ENCODE measurements at places on chromosomes 3 and 15.

DNA sequence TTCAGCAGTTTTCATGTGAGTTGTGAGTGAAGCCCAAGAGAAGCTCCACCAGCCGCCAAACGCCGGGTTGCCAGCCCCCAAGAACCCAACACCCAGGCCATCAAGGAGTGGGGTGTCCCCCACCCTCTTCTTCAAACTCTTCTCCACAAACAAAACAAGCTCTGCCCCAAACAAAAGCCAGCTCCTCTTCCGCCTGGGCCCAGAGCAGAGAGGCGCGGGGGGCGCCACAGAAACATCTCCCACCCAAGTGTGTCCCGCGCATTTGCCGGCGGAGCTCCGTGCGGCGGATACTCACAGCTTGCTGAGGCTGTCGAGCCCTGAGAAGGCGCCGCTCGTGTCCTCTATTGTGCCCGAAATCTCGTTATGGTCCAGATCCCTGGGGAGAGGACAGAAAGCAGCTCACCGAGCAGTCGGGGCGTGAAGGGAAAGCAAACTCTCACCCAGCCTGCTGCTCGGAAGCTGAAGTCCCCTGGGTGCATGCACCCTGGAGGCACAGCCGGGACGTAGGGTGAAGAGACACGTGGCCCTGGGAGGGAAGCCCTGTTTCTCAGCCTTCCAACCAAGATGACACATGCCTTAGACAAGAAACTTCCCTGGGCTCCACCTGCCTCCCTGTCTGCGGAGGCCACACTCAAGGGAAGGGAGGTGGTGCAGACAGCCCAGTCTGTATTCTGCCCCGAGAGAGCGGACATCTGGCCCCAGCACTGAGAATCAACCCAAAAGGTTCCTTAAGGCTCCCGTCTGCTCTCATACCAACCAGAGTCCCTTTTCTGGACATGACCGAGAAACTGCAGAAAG is 95.7 kb downstream of the LRIG1 start:
- no peak for DNase-seq

- no peak for DNase-seq
These were observed 39.0 kb downstream of the GABPB1 start for GRCh38 chr15:50315814-50316630.

DNA sequence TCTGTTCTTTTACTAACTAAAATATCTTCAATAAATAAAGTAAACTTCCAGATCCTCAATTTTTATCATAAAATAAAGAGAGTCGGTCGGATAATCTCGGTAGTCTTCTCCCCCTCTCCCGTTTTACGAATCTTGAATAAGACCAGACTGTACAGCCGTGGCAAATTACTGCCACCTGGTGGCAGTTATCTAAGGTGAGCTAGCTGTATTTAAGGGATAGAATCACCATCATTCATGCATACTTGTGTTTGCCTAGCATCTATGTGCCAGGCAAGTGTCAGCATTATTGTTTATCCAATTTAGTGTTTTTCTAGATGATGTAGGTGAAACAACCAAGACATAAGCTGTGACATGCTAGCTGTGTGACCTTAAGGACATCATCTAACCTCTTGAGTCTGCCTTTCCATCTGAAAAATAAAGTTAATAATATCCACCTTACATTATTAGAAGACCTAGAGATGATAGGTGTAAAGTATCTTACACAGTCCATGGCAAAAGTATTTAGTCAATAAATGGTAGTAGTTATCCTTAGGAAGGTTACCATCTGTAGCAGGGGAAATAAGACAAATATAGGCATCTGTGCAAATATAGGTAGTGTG is 21.3 kb downstream of the DUT start:
- no peak for DNase-seq

DNA sequence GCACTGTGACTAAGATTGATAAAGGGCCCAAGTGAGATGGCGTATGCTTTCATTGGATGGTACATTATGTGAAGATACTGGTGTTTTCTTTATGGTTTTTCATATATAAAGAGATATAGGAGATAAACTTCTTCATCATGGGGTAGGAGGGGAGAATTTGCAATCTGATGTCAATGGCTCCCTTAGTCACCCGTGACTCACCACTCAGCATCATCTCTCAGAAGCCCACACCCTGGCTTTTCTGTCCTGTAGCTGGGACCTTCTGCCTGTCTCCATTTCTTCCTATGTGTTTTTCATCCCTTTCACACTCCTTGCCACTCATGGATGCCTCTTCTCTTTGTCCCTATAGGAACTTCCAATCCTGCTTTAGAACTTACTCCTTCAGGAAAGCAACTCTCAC is 114.3 kb upstream of the SEMA6D start:
- no peak for DNase-seq

GRCh38 chr15:68565726-68566125 is 13.1 kb upstream of the CORO2B start:
- no peak for DNase-seq

GRCh38 chr3:24709956-24710355 is 215.3 kb upstream of the THRB start:
- DNase-seq: no peak

DNA sequence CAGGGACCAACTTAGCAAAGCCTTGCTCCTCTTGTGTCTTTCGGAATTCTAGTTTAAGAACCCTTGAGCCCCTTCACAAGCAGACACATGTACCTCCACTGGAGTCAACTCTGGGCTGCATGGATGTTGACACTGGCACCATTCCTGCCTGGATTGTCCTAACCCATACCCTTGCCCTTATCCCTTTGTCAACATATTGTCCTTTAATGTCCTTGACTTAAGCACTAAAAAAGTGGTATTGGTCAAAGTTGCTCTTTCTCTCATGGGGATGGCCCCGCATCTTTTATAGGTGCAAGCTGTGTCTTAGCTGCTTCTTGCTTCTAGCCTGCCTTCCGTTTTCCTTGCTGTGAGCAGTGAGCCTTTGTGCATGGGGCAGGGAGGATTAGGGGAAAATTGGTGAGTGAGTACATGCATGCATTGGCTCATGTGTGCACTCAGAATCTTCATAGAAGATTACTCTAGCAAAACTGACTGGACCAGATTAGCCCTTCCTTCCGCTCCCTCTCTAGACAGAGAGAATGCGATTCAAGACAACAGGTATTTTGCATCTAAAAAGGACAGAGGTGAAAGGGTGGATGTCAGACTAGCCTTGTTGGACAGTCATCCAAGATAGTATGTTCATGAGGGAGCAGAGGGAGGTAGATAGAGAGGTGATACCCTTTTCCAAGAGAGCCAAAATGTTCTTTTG is 42.4 kb downstream of the TGFBR2 start:
- no peak for DNase-seq

GRCh38 chr3:176755552-176755951 is 441.7 kb downstream of the TBL1XR1 start:
- DNase-seq: no peak

GRCh38 chr15:90343302-90343790 is 8.7 kb upstream of the ZNF774 start:
- DNase-seq: no peak

GRCh38 chr3:71064291-71064955 is 519.1 kb downstream of the FOXP1 start:
- DNase-seq: peak; percentile 53

DNA sequence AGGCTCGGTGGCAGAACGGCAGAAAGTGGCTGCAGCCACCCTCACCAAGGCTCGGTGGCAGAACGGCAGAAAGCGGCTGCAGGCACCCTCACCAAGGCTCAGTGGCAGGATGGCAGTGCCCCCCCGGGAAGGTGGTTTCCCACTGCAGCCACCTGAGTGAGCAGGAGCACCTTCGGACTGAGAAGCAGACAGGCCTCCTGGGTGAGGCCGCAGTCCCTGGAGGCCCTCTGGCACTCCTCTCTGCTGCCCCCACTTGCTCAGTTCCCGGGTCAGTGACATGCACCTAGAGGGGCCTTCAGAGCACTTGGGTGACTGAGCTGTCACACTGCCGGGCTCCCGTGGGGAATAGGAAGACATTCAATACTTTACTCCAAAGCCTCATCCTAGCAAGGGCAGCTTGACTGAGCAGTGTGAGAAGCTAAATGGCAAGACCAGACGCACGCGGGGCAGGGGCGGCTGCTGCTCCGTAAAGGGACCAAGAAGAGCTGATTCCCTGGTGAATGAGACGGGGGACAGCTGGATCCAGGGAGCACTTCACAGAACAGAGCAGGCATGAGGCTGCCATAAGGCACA is 62.7 kb downstream of the PCSK6 start:
- no peak for DNase-seq

DNA sequence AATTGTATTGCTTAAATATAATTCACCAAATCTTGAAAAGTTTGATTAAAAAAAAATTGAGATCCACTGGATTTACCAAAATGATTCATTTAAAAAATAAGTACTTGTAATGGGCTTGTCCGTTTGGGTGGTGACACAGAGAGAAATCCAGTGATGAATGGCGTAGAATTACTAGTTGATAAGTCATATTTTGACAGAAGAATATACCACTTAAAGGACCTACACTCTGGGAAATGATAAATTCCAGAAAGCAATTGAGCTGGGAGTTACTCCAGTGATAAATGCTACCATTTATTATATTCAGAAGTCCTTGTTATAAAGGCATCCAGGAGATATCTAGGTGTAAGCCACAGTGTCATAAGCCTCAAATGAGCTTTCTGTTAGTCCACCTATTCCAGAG is 141.8 kb upstream of the CFAP20DC start:
- no peak for DNase-seq

DNA sequence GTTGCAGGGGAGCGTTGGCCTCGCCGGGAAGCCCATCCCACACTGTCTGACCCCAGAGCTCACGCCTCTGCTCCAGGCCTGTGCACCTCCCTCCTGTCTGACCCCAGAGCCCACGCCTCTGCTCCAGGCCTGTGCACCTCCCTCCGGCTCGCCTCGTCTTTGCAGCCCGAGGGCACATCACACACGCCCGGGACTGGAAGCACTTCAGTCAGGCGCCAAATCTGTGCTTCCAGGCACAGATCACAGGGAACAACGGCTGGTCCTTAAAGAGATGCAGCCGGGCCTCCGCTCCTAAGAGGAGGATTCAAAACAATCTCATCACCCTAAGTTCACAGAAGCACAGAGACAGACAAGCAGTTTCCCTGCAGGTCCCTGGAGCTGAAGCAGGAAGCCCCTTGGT is 103.0 kb upstream of the RPL32 start:
- no peak for DNase-seq

DNA sequence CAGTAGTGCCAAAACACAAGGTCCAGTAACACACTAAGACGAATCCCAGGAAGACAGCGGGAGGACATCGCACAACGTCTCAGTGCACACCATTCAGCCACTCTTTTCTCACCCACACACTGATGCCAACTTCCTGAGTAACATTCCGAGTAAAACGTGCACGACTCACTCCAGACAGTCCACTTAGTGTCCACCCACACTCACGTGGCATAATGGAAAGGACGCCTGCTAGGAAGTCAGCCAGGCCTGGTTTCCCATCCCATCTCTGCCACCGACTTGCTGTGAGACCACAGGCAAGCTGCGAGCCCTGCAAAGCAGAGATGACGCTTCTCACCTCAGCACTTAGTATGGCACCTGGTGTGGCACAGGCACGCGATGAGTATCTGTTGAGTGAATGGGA is 36.8 kb upstream of the VGLL4 start:
- DNase-seq: no peak

- DNase-seq: no peak
These were observed 33.9 kb downstream of the SMAD6 start for GRCh38 chr15:66735909-66736305.

DNA sequence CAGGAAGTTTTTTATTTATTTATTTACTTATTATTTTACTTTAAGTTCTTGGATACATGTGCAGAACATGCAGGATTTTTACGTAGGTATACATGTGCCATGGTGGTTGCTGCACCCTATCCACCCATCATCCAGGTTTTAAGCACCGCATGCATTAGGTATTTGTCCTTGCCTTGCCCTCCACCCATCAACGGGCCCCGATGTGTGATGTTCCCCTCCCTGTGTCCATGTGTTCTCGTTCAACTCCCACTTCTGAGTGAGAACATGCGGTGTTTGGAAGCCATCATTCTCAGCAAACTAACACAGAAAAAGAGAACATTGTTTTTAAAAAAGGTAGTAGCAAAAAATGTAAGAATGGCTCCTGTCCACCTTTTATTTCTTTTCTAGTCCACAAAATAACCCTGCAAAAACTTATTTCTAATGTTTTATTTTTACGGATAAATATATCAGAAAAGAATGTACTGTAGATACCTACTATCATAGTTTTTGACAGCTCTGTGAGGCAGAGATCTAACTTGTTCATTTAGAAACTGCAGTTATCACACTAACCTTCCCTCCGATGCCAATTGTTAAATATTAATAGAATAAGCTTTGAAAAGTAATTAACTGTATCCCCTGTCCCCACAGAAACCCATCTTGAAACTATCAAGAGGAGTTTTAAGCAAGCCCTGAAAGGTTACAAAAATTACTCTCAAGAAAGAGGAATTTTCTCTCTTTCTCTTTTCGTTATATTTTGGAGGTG is 189.2 kb downstream of the LPP start:
- DNase-seq: no peak

GRCh38 chr15:78923480-78924360 is 21.1 kb downstream of the CTSH start:
- DNase-seq: no peak
